ENCODE measurements at places on chromosomes 5 and 9.

DNA sequence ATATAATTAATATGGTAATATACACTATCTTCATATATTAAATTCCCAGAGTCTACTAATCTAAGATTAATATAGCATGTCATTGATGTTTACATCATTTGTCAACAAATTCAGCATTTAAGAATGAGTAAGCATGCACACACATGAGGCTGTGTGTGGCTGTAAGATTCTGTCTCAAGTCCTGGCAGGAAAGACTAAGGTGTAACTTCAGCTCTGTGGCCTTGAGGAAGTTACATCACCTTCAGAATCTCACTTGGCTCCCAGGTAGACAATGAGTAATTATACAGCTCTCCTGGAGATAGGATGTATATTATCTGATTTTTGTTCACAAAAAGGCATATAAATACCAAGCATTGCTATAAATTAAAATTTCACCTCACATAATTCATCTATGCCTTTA lies 119.4 kb upstream of the IQGAP2 start:
- no peak for DNase-seq

GRCh38 chr9:92385001-92385400 lies 19.4 kb downstream of the OGN start:
- no peak for DNase-seq

GRCh38 chr9:16368237-16369087 lies 502.0 kb downstream of the BNC2 start:
- DNase-seq, result peak; percentile 6

DNA sequence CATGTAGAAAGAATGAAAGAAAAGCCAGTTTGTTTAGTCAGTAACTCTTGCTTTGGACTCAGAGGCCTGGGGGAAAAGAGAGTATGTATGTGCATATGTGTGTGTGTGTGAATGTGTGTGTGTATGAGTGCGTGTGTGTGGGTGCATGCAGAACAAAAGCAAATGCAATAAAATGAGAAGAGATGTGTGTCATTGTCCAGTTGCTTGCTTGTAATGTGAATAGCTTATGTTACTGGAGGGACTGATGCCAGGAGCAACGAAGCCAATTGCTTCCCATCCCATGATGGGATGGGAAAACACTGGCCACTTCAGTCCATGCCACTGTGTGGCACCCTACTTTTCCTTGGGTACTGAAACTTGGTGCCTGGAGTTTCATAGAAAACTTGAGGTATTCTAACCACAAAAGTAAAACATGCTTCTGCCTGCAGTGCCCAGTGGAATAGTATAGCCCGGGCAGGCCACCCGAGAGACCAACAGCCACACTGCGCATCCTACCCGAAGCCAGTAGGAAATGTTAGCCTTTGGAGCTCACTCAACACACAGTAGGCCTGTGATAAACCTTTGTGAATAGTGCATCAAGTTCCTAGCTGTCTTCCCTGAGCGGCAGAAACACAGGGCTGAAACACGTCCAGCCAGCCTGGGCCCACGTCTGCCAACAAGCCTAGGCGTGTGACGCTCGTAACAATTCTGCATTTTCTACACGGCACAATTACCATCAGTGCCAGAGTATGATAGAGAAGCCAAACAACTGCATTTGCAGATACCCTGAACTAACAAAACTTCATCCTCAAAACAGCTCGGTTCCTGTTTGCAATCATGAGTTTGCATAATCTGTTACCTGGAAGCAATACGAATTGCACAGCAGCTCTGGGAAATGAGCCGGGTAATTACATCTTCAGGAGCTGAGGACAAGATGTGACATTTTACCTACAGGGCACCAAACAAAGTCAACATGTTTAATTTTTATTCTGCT lies 198.1 kb downstream of the SYK start:
- no peak for DNase-seq

DNA sequence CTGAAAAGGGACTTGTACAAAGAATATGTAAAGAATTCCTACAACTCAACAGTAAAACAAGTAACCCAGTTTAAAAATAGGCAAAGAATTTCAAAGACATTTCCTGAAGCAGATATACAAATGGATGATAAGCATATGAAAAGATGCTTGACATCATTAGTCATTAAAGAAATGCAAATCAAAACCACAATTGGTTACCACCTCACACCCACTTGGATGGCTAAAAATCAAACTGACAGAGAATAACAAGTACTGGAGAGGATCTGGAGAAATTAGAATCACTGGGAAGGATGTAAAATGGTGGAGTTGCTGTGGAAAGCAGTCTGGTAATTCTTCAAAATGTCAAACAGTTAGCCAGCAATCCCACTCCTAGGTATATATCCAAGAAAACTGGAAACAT lies 12.5 kb upstream of the FOXE1 start:
- no peak for DNase-seq

DNA sequence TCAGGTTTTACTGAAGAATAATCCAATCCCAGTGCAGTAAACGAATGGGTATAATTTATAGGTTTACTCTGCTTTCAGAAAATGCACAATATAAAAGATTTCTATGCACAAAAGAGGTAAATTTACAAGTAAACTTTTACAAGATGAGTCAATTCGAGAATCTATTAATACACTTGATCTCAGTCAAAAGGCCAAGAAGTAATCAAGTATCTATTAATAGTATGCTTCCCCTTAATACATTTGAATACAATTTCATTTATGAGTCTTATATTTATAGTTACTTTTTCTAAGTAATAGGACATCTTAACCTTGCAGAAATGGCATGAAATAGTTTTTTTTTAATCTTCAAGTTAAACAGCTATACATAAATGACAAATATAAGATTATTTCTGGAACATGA lies 355.2 kb upstream of the EFNA5 start:
- no peak for DNase-seq

DNA sequence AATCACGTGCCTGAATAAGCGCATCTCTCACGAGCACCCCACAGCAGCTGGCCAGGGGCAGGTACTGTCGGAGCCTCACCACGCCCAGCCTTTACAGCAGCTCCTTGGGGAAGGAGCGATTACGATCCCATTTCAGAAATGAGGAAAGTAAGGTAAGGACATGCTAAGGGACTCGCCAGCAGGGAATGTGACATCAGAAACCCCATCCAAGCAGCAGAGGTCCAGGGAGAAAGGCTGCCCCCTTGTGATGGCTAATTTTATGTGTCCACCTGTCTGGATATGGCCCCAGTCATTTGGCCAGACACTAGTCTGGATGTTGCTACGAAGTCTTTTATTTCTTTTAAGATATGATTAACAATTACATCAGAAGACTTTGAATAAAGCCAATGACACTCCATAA lies 77.3 kb downstream of the UBE2QL1 start:
- DNase-seq, result peak; percentile 32

GRCh38 chr5:90886381-90886780 lies 327.8 kb downstream of the ADGRV1 start:
- no peak for DNase-seq

DNA sequence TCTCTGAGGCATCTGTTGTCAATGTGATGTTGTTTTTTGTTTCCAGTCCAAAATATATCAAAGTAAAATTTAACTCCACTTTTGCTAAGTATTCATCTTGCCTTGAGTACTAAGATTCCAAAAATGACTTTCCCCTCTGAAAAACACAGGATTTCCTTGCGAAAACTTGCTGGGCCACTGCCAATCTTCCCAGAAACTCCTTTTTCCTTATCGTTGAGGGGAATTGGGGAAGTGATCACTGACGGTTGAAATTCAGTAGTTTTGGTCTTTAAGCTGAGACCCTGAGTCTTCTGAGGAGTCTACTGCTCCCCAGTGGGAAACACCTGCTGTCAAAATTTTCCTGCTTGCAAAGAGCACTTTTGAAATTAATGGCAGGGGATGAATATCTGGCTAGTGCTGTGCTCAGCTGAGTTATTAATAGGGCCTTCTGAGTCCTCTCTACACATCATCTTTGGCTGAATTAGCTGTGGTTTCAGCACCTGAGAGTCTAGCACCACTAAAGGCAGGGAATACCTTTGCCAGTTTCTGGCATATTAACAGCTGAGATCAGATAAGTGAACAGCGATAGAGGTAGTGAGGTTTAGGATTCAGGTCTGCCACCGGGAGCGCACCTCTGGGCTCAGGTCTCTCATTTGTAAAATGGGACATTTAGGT lies 18.0 kb downstream of the TLR4 start:
- no peak for DNase-seq

GRCh38 chr9:107600060-107600573 lies 110.5 kb upstream of the KLF4 start:
- no peak for DNase-seq

- DNase-seq, result peak; percentile 47
These were observed 8.8 kb upstream of the TGFBI start for GRCh38 chr5:136020001-136020382.

- no peak for DNase-seq
These were observed 465.7 kb upstream of the RGMB start for GRCh38 chr5:98307811-98308210.

- DNase-seq, result no peak
These were observed 175.2 kb downstream of the SAXO1 start for GRCh38 chr9:18857769-18858168.

- DNase-seq, result no peak
These were observed 39.0 kb upstream of the CD180 start for GRCh38 chr5:67235399-67236110.

GRCh38 chr9:136992819-136993369 lies 672 bp downstream of the PAXX start:
- DNase-seq, result no peak

DNA sequence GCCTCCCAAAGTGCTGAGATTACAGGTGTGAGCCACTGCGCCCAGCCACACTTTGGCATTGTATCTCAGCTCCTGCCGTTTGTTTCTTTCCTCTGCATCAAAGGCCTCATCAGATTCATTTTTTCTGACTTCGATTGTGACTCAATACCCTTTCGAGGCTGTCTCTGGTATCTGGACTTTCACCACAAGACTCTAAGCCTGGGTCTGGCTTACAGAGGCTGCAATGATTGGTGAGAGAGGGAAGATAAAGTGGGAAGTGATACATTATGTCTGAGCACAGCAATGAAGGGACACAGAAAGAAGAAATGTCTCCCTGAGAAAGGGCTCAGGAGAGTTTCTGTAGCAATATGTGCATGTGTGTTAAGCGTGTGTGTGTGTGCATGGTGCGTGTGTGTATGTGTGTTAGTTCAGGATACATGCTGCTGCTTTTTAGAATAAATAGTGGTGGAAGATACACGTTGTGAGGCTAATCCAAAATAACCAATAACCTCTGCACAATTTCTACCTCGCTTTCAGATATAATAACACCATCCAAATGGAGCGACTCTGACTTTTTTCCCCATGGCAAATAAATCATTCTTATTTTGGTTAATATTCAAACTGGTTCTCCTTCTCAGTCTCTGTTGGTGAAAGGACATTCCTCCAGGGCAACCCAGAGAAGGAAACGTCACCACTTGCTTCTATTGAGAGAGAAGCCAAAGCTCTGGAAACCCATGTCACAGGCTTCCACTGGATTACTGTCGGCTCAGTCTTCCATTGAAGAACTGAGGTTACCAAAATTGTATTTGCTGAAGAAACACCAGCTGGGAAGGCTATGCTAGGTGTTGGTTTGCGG lies 8.1 kb upstream of the DAB2 start:
- DNase-seq, result no peak

DNA sequence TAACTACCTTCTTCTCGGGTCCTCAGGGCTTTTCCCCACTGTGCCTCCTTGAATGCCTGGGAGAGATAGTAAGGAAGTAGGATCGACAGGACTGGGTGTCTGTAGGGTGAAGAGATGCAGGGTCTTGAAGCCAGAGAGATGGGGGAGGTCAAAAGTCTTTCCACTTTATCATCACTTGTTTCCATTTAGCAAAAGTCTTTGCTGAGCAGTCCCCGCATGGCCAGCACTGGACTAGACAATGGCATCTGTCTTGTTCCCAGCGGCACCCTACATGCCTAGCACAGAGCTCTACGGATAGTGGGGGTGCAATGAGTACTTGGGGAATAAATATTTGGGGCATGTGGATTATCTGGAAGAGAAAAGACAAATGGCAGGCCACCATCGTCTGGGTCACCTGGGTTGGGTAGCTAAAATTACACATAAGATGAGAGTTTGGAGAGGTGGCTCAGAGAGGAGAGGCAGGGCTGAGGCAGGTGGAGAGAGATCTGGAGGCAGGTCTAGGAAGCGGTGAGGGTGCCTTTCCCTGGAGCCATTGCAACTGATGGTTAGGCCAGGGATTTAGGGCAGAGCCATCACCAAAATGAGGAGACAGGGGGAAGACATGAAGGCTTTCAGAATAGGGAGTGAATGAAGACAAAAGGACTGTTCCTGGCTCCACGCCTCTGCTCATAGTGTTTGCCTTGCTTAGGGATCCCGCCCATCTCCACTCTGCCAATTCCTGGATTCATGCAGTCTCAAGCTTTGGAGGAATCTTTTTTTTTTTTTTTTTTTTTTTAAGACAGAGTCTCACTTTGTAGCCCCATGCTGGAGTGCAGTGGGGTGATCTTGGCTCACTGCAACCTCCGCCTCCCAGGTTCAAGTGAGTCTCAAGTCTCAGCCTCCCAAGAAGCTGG lies 250.8 kb upstream of the KLF4 start:
- no peak for DNase-seq

DNA sequence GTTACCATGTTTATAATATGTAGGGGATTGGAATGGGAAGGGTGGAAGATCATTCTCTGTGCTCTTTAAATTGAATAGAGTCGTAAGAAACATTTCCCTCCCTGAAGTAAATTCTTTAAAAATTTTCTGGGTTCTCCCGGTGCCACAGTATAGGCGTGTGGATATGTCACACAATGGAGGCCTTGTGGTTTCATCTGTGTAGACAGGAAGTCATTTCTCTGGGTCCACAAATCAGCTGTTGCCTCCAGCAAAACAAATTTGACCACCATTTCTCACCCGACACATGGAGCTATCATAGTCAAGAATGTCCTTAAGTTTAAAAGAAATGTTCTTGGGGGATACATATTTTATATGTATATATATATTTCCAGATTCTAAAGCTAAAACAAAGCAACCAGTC lies 17.4 kb downstream of the CEP78 start:
- no peak for DNase-seq

GRCh38 chr5:149748471-149749094 lies 18.5 kb downstream of the PPARGC1B start:
- no peak for DNase-seq

DNA sequence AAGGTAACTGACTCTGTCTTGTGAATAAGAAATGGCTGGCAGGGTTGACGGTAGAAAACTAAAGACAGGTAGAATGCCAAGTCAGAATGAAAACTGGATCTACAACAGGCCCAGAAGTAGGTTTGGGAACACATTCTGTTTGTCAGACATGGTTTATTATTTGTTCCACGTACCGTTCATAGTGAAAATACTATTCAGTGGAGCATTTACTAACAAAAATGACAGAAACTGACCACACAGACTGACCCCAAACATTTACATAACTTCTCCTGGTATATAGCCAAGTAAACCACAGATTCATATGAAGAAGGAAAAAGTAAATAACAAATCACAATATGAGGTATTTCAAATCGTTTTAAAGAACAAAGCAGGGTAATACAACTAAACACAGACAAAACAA lies 73.7 kb downstream of the SLC38A9 start:
- no peak for DNase-seq

GRCh38 chr9:20474496-20474895 lies 147.8 kb downstream of the MLLT3 start:
- no peak for DNase-seq

- DNase-seq, result no peak
These were observed 5.2 kb upstream of the GCNT4 start for GRCh38 chr5:75057561-75057960.

GRCh38 chr9:123761905-123762605 lies 167.9 kb downstream of the DENND1A start:
- DNase-seq, result no peak
